ENCODE measurements at places on chromosomes 16 and 17. TPM values are rescaled to one million over a fixed set of nuclear protein-coding genes. Genes with fewer than 3 reads are reported as not detected.
A peak's percentile ranks its signal among the peaks of the same experiment; 100 is the strongest.

DNA sequence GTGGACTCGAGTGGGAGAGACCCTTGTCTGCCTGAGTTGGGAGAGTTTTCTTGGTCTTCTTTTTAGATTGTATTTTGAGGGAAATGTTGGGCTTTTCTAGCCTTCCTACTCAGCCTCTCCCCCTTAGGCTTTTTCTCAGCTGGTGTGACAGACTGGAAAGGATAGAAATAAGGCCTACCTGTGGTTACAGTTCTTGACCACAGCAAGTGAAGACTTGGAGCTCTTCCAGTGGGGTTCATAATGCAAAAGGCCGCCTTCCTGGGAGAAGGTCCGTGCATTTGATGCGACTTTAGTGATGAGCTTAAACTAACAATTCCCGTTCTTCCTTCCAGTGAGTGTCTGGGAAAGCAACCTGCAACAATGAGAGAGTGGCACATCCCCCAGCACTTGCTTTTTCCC lies 56.8 kb downstream of the B9D1 start:
- DNase-seq: no peak

DNA sequence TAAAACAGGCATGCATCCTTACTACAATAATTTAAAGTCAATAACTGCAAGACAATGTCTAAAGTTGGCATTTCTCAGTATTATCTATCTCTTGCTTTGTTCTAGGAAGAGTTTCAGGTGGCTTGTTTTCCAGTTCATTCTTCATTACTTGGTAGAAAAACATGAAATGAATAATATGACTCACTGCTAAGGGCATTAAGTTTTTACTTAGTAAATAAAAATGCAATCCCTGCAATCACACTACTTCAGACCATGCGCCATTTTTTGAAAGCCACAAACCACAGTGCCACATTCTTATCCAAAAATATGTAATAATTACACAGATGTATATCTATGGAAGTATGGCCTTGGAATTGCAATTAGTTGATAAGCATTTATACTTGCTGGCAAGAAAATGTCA lies 55.4 kb downstream of the CREBBP start:
- peak; percentile 20 for DNase-seq

GRCh38 chr17:72123530-72124437 lies 3.0 kb downstream of the SOX9 start:
- no peak for DNase-seq

Gene VTN
- not detected for total RNA-seq

- no peak for DNase-seq
Measured at GRCh38 chr16:88012360-88012759, 61.1 kb downstream of the BANP start.

- DNase-seq: no peak
Measured at GRCh38 chr16:83397601-83398291, 410.0 kb upstream of the HSBP1 start.

Gene RND2
- total RNA-seq: 0.14 TPM

DNA sequence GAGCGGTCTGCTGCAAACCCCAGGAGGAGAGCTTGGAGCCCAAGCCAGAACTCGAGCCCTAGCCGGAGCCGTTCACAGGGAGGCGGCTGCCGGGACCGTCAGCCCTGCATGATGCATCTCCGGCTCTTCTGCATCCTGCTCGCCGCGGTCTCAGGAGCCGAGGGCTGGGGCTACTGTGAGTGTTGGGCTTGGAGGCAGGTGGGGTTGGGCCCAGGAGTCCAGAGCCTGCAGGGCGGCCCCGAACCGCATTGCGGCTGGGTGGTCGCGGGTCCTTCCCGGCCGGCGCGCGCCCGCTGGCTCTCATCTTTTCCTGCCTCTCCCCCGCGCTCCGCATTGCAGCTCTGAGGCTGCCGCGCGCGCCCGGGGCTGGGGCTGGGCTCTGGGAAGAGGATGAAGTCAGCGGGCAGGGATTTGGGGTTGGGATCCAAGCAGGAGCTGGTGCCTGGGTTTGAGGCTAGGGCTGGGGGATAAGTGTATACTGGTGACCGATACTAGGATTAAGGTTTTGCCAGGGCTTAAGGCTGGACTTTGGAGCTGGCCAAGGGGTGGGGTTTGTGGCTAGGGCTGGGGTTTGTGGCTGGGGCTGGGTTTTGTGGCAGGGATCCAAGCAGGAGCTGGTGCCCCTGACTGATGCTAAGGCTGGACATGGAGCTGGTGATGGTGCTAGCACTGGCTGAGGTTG lies 532 bp downstream of the CNTNAP1 start:
- DNase-seq: no peak

- DNase-seq: no peak
Measured at GRCh38 chr17:69428252-69428980, 13.9 kb downstream of the MAP2K6 start.

Gene MED13
- total RNA-seq: 39.8 TPM

- DNase-seq: no peak
Measured at GRCh38 chr16:1407753-1408152, 6.8 kb downstream of the UNKL start.

- no peak for DNase-seq
Measured at GRCh38 chr17:65115839-65116238, 21.3 kb upstream of the RGS9 start.

GRCh38 chr17:2405247-2405926 lies 4.5 kb upstream of the MNT start:
- peak; percentile 88 for DNase-seq

GRCh38 chr17:58446086-58446485 lies 28.8 kb upstream of the RNF43 start:
- DNase-seq: no peak

Gene WFIKKN2
- not detected for total RNA-seq

DNA sequence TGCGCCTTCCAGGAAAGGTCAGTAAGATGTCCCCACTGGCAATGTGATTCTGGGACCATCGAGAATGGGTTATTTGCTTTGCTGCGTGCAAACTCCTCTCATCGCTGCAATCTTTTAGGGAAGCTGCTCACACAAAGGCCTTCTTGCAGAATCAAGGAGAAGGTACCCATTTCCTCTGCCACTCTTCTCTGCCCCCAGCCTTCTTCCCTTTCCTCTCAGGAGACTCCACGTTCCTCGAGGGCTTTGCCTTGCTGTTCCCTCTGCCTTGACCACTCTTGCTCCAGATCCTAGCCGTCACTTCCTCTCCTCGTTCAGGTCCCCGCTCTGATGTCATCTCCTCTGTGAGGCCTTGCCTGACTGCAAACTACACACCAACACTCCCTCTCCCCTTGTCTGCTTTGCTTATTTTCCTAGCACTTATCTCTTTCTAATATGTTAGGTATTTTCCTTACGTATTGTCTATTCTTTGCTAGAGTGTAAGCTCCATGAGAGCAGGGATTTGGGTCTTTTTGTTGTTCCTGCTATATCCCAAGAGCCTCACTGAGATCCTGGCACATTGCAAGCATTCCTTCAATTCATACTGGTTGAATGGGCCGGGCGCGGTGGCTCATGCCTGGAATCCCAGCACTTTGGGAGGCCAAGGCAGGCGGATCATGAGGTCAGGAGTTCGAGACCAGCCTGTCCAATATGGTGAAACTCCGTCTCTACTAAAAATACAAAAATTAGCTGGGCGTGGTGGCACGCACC lies 5.3 kb upstream of the CRK start:
- DNase-seq: no peak

Gene FOXJ1
- total RNA-seq: 0.14 TPM

Gene CBX2
- 5.9 TPM for total RNA-seq

Gene C1QTNF8
- total RNA-seq: not detected

GRCh38 chr17:61481421-61481820 lies 29.2 kb downstream of the TBX4 start:
- no peak for DNase-seq

GRCh38 chr16:47627721-47628120 lies 166.6 kb downstream of the PHKB start:
- no peak for DNase-seq

- no peak for DNase-seq
Measured at GRCh38 chr16:89550421-89551007, 10.0 kb upstream of the RPL13 start.

Gene CLDN9
- not detected for total RNA-seq

- no peak for DNase-seq
Measured at GRCh38 chr17:61196302-61196704, 203.3 kb upstream of the TBX2 start.

GRCh38 chr16:55465077-55465896 lies 13.7 kb upstream of the MMP2 start:
- peak; percentile 46 for DNase-seq

Gene CBFA2T3
- 0.20 TPM for total RNA-seq

Gene VPS35
- total RNA-seq: 84.8 TPM

GRCh38 chr16:66263168-66263972 lies 103.1 kb upstream of the CDH5 start:
- DNase-seq: no peak

Gene HOXB8
- total RNA-seq: not detected

- no peak for DNase-seq
Measured at GRCh38 chr17:83025636-83026280, 53.7 kb upstream of the METRNL start.

- DNase-seq: no peak
Measured at GRCh38 chr17:38448208-38448771, 20.0 kb downstream of the ARHGAP23 start.

DNA sequence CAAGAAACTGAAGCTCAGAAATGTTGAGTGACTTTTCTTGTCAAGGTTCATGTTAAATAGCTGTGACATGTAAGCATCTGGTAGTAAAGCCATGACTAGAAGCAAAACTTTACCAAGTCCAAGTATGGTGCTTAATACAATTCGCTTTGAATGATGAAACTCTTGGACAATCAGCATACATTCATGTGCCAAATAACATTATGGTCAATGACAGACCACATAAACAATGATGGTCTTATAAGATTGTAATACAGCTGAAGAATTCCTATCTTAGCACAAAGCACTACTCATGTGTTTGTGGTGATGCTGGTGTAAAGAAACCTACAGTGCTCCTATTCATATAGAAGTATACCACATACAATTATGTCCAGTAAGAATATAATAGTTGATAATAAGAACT lies 97.1 kb upstream of the RPRML start:
- no peak for DNase-seq

DNA sequence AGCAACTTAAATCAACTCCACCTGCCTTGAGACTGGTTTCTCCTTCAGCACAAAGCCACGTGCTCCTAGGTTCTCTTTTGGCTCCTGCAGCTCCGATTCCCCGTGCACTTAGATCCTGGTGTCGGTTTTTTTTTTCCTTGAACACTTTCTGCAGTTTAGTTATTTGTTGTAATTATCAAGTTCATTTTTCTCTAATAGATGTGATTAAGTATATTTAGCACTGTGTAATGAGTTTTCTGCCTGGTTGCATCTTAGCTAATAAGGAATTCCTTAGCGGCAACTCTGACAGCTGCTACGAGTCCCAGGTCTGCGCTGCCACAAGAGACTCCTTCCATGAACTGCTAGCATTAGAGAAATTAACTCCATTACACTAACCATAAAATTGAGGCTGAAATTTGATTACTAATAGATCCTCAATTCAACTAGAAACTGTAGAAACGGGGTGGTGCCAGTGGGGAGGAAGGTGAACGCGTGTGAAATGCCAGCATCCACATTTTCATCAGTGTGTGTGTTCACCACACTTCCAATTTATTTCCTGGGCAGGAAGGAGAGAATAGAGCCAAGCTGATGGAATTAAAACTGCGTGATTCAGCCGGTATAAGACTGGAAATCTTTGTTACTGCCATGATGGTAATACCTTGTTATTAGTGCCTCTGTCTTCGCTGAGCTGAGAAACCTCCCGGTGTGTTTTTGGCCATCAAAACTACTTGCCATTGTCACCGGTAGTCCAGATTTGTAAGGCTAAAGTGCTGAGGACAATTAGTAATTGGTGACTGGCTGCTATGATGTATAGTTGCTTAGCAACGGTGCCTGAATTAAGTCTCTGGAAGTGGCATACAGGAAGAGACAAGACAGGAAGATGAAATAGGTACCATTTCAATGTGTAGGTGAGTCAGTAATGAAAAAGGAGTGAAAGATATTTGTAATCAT lies 232.4 kb downstream of the IRX3 start:
- DNase-seq: no peak

GRCh38 chr16:50956637-50957036 lies 194.4 kb downstream of the SALL1 start:
- no peak for DNase-seq

DNA sequence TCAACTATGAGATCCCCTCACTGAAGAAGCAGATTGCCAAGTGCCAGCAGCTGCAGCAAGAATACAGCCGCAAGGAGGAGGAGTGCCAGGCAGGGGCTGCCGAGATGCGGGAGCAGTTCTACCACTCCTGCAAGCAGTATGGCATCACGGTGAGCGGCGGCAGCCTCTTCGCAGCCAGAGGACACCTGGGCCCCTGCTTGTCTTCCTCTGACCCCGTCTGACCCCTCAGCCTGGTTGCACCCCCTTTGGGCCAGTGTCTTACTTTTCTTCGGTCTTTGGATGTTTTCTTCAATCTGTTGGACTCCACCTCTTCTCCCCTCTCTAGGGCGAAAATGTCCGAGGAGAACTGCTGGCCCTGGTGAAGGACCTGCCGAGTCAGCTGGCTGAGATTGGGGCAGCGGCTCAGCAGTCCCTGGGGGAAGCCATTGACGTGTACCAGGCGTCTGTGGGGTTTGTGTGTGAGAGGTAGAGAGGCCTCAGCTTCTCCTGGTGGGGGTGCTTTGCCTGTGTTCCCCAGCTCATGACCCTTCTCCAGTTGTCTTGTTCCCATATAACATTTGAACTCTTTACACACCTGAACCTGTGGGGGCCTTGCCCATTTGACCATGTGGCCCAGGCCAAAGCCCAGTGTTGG lies 4.4 kb downstream of the CDK5RAP3 start:
- DNase-seq: no peak
